ENCODE measurements at places on chromosomes 12 and 14. TPM values are rescaled to one million over a fixed set of nuclear protein-coding genes. Genes with fewer than 3 reads are reported as not detected.

GLI1 gene
- 8.2 TPM for polyA plus RNA-seq

POU6F1 gene
- 10.1 TPM for polyA plus RNA-seq

OGFOD2 gene
- 10.1 TPM for polyA plus RNA-seq

DEPDC4 gene
- 2.3 TPM for polyA plus RNA-seq

RPGRIP1 gene
- polyA plus RNA-seq, result 1.2 TPM

BEGAIN gene
- polyA plus RNA-seq, result 4.9 TPM

TEX22 gene
- polyA plus RNA-seq, result 0.56 TPM

KIF26A gene
- 11.7 TPM for polyA plus RNA-seq

SRRM4 gene
- polyA plus RNA-seq, result 0.31 TPM

MSI1 gene
- 6.4 TPM for polyA plus RNA-seq
